ENCODE measurements at places on chromosomes 1 and 21.

- no peak for DNase-seq
These were observed 41.8 kb upstream of the PWP2 start for GRCh38 chr21:44065428-44065827.

- DNase-seq: no peak
These were observed 173.3 kb downstream of the RWDD3 start for GRCh38 chr1:95407131-95407885.

- DNase-seq: no peak
These were observed 109.4 kb upstream of the SOD1 start for GRCh38 chr21:31550070-31550469.

- DNase-seq: no peak
These were observed 60.0 kb upstream of the LAPTM5 start for GRCh38 chr1:30817548-30817947.

GRCh38 chr1:145884675-145885074 is 991 bp downstream of the ANKRD35 start:
- DNase-seq: peak; percentile 70

- DNase-seq: no peak
These were observed 52.6 kb downstream of the GNG12 start for GRCh38 chr1:67780637-67781036.

GRCh38 chr1:203517426-203518110 is 23.6 kb downstream of the OPTC start:
- no peak for DNase-seq

GRCh38 chr1:21815724-21816321 is 3.8 kb downstream of the LDLRAD2 start:
- DNase-seq: peak; percentile 2

DNA sequence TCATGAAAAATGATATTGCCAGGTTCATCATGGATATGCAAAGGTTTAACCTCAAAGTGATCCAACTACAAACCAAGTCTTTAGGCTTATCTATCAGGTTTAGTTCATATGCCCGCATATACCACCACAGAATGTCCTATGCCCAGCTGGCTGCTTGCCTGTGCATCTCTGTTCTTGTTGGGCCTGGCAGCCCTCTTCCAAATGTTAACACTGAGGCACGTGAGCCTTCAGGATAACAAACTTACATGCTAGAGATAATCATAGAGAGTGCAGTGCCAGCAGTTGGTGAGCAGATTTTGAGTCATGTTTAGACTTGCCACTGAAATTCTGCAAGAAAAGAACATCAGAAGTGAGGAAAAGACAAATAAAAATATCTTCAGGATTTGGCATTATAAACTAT is 607.9 kb upstream of the TMPRSS15 start:
- no peak for DNase-seq

GRCh38 chr1:225855503-225856300 is 26.5 kb downstream of the TMEM63A start:
- no peak for DNase-seq

DNA sequence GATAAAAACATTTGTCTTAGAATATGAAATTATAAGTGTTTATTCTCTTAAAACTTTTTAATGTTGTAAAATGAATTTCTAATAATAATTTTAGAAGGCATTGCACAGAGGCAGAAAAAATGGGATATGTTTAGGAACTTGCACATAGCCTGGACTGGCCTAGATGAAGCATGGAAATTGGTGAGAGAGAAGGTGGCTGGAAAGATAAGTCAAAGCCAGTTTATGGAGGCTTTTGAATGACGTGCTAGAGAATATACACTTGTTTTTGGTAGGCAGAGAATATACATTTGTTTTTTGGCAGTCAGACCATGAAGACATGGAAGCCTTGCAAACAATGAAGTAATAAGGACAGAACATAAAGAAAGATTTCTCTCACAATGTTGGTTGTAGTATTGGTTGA is 2.3 kb upstream of the C4BPA start:
- no peak for DNase-seq

DNA sequence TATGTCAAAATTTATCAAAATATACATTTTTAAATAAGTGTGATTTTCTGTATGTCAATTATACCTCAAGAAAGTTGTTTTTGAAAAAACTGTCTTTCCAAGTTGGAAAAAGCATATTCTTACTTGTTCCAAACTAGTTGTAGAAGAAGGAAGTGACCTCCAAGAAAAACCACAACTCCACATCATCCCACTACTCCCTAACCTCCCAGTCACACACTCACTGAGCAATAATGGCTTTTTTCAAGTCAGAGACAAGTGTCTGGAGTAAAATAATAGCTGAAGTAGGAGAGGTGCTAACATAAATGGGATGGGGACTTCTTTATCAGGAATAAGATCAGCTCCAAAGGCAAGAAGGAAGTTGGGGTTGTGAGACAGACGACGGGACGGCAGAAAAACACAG is 13.4 kb downstream of the EPRS1 start:
- DNase-seq: no peak

- DNase-seq: no peak
These were observed 193.5 kb downstream of the PAPPA2 start for GRCh38 chr1:176656257-176656995.

DNA sequence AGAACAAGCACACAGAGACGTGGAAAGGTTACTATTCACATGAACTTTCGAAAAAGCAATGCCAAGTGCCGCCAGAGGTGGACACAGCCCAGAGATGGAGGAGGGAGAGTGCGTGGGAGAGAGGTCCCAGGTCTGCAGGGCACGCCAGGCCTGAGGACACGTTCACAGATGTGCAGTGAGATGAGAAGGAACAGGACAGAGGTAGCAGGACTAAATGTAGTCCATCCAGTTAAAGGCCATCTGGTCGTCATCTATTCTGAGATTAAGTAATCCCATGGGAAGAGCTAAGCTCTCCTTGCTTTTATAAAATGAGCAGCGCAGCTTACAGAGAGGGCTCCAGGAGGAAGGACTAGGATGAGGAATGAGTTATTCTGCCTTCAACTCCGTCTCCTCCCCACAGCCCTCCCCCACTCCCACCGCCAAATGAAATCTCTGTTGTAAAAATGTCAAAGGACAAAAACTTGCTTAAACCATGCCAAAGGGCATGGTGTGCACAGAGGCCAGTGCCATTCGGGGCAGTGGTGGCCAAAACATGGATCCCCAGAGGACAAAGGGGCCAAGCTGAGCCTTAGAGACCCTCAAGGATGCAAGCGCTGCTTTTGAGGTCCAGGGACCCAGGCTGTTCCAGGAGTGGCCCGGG is 85.4 kb upstream of the SLC25A33 start:
- DNase-seq: peak; percentile 40

GRCh38 chr1:225434046-225434445 is 6.2 kb upstream of the LBR start:
- DNase-seq: no peak

DNA sequence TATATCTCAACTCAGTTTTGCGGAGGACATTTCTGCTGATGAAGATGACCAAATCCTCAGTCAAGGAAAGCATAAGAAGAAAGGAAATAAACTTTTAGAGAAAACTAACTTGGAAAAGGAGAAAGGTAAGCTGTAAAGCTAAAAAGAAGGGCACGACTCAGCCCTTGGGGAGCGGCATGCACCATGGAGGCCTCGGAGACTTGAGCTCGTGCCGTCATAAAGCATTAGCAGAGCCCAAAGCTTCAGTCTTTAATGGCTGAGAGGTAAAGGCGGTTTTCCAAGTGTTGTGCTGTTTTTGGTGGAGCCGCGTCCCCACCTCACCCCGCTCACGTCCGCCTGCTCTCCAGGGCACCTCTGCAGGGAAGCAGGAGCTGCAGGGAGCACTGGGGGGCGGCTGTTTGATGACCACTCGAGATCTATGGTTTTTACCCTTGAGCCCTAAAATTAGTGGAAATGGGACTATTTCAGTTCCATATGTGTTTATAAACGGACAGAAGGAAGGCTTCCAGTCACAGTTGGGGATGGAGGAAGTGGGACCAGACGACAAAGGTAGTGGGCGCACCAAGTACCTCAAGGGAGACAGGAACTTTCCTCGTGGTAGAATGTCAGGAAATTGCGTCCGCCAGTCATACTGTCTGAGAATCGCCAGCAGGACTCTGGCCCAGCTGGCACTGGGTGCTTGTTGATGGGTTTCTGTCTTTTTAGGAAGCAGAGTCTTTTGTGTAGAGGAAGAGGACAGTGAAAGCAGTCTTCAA is 27.6 kb downstream of the RRP1B start:
- DNase-seq: no peak

DNA sequence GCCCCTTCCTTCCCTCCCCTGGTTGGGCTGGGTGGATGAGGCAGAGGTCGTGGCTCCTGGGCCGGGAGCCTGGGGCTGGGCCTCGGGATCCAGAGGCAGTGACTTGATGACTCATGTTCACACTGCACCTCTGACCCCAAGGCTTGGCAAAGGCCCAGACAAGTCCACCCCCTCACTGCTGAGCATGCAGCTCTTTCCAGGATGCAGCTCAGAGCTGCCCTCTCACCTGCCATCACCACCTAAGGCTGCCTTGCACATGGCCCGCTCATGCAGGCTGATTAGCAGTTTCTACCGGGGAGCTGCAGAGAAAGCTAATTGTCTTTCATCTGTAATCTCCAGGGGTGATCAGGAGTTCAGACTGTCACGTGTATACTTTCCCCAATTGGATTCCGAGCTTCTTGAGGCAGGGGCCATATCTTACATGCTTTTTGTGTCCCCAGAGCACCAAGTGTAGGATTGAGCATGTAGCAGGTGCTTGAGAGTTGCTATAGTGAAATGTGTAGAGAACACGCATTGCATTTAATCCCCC is 62.1 kb downstream of the LRRN2 start:
- no peak for DNase-seq

DNA sequence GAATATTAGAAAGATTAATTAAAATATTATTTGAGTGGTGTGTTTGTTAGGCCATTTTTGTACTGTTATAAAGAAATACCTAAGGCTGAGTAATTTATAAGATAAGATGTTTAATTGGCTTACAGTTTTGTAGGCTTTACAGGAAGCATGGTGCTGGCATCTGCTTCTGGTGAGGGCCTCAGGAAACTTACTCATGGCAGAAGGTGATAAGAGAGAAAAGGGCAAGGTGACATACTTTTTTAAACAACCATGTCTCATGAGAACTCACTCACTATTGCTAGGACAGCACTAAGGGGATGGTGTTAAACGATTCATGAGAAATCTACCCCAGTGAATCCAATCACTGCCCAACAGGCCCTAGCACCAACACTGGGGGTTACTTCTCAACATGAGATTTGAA is 56.7 kb upstream of the RGS21 start:
- no peak for DNase-seq

DNA sequence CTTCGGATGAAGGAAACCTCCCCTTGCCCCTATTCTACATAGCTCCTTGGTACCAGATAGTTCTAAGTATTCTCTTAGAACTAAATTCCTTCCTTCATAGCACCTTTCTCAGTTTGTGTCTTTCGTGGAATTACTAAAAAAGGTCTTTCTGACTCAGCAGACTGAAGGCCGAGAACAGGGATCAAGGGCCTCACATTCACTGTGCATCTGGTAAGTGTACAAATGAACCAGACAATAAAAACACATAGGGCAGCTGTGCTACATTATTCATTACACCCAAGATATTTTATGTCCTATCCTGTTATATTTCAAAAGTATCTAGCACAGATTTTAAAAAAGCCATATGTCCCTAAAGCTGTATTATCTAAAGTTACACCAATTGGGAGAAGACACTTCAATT is 62.9 kb upstream of the HP1BP3 start:
- DNase-seq: no peak

DNA sequence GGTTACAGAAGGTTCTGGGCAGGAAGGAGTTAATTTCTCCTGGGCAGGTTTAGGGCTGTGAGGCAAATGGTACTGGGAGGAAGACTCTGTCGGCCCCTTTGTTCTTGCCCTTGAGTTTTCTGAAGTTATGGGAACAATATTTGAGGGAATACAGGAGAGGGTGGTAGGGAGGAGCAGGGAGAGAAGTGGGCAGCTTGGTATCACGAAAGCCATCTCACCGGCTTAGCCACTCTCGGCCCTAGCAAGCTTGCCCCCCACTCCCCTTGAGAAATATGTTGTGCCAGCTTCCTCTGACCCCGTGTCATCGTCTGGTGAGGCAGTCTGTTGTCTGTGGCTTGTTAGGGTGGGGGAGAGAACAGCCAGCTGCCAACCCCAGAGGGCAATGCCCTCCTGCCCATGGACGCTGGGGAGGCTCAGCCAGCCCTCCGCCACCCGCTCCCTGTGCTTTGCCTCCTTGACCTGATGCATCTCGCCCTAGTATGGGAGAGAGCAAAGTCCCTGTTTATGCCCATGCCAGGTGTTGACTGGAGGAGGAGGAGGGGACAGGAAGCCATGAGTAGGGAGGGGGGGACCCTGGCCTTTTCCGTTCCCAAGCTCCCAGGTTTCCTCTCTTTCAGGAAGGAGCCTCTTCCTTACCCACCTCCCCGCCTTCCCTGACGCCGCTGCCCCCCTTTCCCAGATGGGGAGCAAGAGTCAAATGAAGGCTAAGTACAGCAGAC is 1.2 kb downstream of the EFNA1 start:
- no peak for DNase-seq

DNA sequence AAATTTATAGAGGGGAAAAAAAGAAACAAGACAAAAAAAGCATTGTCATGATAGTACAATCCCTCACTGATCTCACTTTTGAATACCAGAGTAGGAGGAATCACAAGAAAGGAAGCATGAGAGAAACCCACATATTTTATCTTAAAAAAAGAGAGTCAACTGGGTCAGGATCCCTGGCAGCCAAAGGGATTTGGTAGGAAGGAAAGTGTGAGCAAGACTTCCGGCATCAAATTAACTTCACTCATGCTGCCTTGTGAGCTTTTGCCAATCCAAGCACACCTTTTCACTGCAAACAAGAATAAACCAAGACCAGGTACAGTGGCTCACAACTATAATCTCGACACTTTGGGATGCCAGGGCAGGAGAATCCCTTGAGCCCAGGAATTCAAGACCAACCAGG is 53.1 kb downstream of the SLC9C2 start:
- DNase-seq: no peak

GRCh38 chr1:234605983-234606783 is 3.8 kb downstream of the IRF2BP2 start:
- DNase-seq: no peak

DNA sequence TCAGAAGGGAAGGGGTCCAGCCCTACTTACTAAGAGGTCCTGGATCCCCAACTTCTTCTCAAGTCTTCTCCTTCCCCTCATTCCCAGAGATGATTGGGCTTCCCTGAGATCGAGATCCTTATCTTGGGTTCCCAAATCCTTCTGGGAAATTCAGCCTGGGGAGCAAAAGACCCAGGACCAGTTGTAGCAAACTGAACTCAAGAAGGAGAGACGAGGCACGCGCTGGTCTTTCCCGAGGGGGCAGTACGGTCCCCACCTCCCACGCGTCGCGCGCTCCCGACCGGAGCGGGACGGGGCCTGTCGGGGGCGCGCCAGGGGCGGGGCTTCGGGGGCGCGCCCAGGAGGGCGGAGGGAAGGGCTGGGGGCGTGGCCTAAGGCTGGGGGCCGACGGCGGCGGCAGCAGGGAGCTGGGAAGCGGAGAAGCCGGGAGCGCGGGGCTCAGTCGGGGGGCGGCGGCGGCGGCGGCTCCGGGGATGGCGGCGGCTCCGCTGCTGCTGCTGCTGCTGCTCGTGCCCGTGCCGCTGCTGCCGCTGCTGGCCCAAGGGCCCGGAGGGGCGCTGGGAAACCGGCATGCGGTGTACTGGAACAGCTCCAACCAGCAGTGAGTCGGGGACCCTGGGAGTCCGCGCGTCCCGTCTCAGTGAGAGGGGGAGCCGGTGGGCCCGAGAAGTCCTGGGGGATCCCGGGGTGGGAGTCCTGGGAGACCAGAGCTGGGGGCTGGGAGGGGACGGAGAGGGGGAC is at the start of gene EFNA3:
Gene EFNA3, plus strand, starts transcription at position 369 of the 741 bp plus-strand sequence. Its CDS starts 105 bp downstream, at position 474.
- DNase-seq: peak; percentile 83

- DNase-seq: no peak
These were observed 15.2 kb downstream of the CHML start for GRCh38 chr1:241624935-241625334.
